Left colon (tissue), 2 donors: ENCODE measurements at places on chromosomes 12 and 14. TPM values are rescaled to one million over a fixed set of nuclear protein-coding genes. Genes with fewer than 3 reads are reported as not detected.

SLC17A8 gene
- 2.3 TPM for total RNA-seq

TGM1 gene
- 2.9 TPM for total RNA-seq

ARMH4 gene
- total RNA-seq = 2.7 TPM

OASL gene
- total RNA-seq = 7.1 TPM

LRIG3 gene
- total RNA-seq = 83.4 TPM

RTL1 gene
- not detected for total RNA-seq

JKAMP gene
- total RNA-seq = 33.6 TPM

RNASE9 gene
- total RNA-seq = not detected

RNASE4 gene
- 52.2 TPM for total RNA-seq

SSPN gene
- total RNA-seq = 12.8 TPM

PLEKHG7 gene
- 0.84 TPM for total RNA-seq

SRGAP1 gene
- 18.6 TPM for total RNA-seq
